ENCODE measurements at places on chromosomes 4 and X.

- DNase-seq = peak; percentile 50
Measured at GRCh38 chrX:51144828-51145442, 187.7 kb upstream of the NUDT10 start.

- DNase-seq = no peak
Measured at GRCh38 chr4:1053080-1053661, 41.7 kb downstream of the FGFRL1 start.

DNA sequence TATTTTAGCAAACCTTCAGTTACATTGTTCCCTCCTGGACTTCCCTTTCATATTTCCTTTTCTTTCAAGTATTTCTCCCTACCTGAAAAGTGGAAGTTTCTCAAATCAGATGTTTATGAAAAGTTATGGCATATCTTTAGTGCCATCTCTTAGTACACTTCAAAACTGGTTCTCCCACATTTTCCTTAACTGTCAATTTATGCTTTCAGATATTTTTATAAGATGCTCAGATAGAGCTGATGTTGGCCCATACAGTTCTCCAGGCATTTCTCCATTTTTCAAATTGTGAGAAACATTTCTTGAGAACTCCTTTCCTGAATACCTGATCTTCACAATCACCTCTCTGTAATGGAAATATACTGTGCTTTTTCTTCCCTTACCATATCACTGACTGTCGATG lies 32.5 kb upstream of the AP1AR start:
- no peak for DNase-seq

- DNase-seq = no peak
Measured at GRCh38 chrX:132395026-132395425, 93.8 kb downstream of the MBNL3 start.

DNA sequence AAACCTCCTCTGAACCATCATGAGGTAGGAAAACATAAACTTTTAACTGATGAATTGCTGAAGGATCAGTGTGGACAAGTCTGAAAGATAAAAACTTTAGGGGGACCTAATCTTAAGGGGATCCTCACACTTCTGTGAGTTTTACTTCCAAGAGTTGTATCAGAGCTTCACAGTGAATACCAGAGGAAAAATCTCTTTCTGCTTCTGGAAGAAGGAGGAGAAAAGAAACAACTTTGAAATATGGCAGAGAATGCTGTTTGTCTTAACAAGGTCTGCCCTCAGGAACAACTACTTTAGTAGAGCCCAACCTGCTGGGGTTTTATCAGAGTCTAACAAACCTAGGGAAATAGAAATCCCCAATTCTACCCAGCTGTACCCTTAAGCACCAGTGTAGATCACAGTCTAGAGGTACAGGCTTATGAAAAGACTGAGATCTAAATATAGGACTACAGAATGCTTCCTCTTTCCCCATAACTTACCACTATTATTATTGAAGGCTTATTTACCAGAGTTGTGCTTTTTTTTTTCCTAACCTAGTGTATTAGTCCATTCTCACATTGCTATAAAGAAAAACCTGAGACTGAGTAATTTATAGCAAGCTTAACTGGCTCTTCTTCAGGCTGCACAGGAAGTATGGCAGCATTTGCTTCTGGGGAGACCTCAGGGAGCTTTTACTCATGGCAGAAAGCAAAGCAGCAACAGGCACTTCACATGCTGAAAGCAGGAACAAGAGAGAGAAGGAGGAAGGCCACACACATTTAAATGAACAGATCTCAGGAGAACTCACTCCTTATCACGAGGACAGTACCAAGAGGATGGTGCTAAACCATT lies 167.9 kb downstream of the CAMK2D start:
- no peak for DNase-seq

DNA sequence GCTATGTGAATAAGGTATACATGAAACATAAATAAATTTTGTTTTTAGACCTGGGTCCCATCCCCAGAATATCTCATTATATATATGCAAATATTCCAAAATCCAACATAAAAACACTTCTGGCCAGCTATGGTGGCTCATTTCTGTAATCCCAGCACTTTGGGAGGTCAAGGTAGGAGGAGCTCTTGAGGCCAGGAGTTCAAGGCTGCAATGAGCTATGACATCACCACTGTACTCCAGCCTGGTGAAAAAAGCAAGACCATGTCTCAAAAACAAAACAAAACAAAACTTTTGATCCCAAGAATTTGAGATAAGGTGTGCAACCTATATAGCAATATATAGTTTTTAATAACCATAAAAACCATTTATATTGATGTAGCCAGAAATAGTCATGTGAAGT lies 5.4 kb upstream of the ADGRA3 start:
- DNase-seq = no peak

- DNase-seq = no peak
Measured at GRCh38 chrX:16063921-16064320, 59.4 kb upstream of the GRPR start.

DNA sequence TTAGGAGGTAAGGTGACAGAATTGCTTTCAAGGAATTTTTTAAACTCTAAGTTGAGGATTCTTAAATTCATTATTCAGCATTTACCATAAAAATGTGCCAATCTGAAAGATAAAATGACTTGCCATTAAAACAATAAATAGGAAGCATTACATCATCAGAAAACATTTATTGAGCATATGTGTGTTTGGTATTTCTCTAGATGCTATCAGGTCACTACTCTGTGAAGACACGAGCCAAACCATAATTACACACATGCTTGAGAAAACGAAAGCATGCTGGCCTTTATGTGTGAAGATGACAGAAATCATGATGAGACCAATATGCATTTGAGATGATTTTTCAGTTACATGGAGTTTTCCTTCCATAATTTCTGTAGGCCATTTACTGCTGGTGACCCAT lies 12.3 kb upstream of the IL21 start:
- DNase-seq = no peak

GRCh38 chr4:54229631-54230483 lies 764 bp downstream of the PDGFRA start:
- DNase-seq = no peak

- DNase-seq = no peak
Measured at GRCh38 chrX:144586756-144587155, 660.5 kb upstream of the SPANXN1 start.

GRCh38 chr4:54384563-54384962 lies 155.5 kb downstream of the PDGFRA start:
- DNase-seq = peak; percentile 29

- DNase-seq = no peak
Measured at GRCh38 chr4:40221744-40222143, 24.9 kb downstream of the RHOH start.

DNA sequence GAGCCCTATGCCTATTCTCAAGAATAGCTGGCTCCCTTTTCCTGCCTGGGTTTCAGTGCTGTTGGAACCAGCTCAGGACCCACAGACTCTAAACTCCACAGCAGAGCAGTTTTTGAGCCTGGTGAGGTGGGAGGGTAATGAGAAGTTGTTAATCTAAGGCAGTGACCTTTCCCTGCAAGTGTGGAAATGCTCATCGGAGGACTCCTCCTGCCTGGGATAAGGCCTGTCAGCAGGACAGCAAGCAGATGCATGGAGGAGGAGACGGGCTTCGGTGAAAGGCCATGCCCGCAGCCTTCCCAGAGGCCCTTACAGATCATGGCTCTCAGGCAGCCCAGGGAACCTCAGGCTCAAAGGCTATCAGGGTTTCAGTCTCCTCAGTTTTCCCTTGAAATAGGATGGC lies 70.0 kb upstream of the SHISA3 start:
- DNase-seq = no peak

DNA sequence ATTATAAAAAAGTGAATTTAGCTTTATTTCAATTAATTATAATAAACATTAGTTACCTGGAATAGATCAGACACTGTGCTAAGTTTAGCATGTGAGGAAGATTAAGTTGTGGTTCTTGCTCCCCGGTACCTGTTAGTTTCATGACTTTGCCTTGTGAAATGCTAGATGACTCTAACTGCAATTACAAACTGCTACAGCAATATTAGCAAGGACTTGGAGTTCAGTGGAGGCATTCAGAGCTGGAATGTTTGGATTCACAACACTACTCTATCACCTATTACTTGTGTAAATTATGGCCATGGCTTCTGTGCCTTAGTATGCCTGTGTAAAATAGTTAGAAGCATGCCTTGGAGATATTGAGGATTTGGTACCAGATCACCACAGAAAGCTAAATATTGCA lies 21.4 kb upstream of the ANXA10 start:
- DNase-seq = no peak

GRCh38 chr4:137533855-137534254 lies 1.6 kb upstream of the PCDH18 start:
- no peak for DNase-seq

- DNase-seq = no peak
Measured at GRCh38 chrX:147228153-147228552, 413.6 kb upstream of the CXorf51A start.

DNA sequence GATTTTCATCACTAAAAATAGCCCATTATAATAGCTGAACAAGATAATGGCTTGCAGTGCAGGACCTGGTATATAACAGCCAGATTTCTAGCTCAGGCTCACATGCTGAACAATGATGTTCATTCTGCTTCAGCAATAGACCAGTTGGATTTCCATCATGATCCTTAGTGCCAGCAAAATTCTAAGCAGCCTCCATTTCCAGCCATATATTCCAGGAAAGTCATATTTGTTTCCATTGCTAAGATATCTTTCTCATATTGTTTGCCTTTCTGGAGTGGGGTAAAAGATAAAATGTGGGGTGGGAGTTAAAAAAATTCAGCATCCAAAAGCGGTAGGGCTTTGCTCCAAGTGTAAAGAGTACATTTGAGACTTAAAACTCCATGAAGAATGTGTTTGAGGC lies 2344.1 kb downstream of the PCDH7 start:
- no peak for DNase-seq

- peak; percentile 65 for DNase-seq
Measured at GRCh38 chr4:140637836-140638235, 69.1 kb upstream of the UCP1 start.

DNA sequence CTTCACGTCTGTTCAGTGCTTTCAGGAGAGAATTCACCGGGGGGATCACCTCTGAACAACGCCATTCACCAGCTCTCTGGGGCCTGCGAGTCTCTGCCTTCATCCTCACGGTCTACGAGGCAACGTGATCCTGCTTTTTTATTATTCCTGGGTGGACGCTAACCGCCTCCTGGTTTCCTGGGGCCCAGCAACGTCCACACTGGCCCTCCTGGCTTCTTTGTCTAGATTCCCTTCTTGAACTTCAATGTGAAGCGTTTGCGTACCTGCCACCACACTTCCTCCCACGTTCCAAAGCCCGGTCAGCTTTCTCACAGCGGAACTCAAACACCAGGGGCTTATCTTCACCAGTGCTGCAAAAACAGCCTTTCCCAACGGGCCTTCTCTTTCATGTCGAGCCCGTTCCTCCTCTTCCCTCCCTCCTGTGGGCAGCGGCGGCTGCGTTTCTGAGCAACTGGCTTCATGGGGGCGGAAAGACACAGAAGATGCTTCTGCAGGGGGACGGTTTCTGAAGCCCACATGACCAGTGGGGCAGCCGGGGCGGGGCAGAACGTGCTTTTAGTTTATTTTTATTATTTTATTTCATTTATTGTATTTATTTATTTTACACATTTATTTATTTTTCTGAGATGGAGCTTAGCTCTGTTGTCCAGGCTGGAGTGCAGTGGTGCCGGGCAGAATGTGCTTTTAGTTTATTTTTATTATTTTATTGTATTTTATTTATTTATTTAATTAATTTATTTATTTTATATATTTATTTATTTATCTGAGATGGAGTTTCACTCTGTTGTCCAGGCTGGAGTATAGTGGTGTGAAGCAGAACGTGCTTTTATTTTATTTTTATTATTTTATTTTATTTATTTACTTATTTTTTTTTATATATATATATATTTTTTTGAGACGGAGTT lies 64.6 kb downstream of the CRLF2 start:
- DNase-seq = no peak

- no peak for DNase-seq
Measured at GRCh38 chr4:185426960-185427688, 1.4 kb upstream of the UFSP2 start.

DNA sequence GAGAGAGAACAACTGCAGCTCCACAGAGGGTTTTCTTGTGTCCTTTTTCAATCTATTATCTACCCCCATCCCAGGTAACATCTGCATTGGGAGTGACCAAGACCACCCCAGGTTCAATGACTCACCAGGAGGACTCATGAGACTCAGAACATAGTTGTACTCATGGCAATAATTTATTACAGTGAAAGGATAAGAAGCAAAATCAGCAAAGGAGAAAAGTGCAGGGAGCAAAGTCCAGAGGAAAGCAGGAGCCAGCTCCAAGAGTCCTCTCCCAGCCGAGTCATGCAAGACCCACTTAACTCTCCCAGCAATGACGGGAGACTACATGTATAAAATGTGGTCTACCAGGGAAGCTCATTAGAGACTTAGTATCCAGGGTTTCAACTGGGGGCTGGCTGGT lies 129.5 kb upstream of the RBPJ start:
- DNase-seq = no peak

DNA sequence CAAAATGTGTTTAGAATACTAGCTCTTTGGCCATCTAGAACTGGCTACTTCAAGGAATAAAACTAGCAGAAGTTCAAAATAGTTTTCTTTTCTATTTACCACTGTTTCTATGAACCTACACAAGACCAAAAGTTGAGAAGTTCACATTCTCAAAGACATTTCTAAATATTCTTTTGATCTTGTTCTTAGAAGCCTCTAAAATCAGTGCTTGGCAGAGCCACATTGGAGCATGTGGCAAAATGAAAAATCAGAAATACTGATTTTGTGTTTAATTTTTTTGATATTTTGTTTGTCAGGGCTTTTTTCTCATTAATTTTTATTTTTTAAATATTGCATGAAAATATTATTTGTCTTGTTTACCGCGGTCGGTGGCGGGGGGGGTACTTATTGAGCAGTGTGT lies 853.8 kb upstream of the INTU start:
- no peak for DNase-seq

DNA sequence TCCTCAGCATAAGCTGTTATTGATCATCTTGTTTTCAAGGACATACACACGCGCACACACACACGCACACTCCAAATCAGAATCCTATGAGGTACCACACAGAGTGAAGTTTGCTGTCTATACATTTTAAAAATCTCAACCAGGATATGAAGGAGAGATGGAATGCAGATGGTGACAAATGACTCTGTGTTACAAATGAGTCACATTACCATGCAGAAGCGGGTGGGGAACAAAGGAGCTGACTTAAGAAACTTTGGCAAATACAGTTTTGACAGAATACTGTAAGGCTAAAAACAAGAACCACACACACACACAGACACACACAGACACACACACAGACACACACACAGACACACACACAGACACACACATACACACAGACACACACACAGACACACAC lies 81.7 kb downstream of the RELL1 start:
- DNase-seq = no peak

DNA sequence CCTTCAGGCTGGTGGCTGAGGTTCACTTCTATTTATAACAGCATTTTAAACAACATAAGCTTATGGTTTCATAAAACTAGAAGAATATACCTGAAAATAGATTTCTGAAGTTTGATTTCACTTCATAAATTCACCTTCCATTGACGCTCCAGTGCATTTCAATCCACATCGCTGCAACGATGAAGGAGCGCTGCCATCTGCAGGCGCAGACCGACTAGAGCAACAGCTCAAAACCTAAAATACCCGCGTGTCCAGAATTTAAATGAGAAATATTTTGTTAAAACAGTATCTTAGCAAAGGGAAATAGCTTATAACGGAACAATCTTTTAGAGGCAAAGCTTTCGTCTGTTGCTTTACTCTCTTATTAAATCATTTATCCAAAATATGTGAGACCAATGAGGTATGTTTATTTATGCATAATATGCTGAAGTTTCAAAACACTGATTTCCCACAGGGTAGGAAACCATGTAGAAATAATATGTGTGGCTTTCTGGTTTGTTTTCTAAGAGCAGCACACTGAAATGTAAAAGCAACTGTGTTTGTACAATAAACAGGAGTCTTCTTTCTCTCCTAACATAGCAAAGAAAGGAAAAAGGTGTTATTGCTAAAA lies 816.4 kb upstream of the FRG1 start:
- peak; percentile 30 for DNase-seq

Measured in iPS-NIHi11 (cell line).